ENCODE measurements at places on chromosomes 2 and 18.

- DNase-seq: no peak
Observed at GRCh38 chr2:71129902-71130151, 202 bp downstream of the MCEE start.

GRCh38 chr18:463827-464541, 36.5 kb downstream of the COLEC12 start:
- no peak for DNase-seq

DNA sequence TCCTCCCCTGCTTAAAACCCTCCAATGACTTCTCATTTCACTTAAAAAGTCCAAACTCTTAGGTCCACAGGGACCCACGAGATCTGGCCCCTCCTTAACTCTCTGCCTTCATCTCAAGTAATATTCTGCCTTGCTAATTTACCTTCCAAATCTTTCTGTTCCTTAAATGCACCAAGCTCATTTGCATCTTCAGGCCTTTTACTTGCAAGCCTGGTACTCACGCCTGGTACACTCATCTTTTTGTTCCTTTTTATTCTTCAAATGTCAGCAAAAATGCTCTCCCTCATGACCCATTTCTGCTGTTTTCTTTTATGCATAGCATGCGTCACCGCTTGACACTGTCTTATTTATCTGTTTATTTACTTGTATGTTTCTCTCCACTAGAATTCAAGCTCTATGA, 2.7 kb upstream of the WIPF1 start:
- DNase-seq: no peak

DNA sequence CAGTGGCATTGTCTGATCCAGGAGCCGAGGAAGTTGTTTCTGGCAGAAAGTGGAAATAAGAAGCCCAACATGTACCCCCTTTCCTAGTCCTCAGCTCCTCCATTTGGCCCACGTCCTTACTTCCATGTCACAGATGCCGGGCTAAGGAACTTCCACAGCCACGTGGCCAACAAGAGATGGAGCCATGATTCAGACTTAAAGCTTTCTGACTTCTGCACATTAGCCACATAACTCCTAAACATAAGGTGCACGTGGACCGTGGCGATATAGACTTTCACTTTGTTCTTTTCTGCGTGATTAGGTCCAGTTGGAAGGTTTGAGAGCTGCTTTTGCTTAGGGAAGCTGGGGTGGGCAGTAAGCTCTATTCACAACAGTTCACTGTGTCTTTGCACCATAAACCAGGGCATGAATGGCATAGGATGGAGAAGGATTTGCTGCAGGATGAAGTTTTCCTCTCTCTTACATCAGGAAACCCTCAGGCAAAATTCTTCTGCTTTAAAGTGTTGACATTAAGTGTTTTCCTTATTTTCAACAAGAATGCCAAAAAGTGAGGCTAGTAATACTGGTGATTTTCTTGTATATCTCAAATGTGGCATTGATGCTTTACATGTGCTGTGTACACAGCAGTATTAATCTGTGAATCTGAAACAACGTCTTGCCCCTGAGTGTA, 61.2 kb upstream of the RBM44 start:
- DNase-seq: no peak

GRCh38 chr2:112087346-112088020, 32.4 kb downstream of the TMEM87B start:
- DNase-seq: no peak

DNA sequence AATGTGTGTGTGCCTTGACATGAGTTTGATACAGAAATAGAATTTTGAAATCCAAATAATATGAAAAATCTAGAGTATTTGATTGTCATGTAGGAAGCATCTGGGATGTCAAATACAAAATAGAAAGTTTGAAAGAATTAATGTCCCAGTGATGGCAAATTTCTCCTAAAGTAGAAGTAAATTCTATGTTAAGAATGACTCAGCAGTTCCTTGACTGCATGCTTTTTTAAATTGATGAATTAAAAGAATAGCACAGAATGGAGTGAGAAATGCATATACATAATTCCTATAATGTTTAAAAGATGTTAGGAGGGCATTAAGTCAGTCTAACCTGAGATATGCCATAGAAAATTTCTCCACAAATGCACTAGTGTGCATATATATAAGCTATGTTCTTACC, 357.5 kb downstream of the TMEM182 start:
- DNase-seq: no peak

- DNase-seq: no peak
Observed at GRCh38 chr2:217064234-217065011, 204.6 kb upstream of the TNP1 start.

DNA sequence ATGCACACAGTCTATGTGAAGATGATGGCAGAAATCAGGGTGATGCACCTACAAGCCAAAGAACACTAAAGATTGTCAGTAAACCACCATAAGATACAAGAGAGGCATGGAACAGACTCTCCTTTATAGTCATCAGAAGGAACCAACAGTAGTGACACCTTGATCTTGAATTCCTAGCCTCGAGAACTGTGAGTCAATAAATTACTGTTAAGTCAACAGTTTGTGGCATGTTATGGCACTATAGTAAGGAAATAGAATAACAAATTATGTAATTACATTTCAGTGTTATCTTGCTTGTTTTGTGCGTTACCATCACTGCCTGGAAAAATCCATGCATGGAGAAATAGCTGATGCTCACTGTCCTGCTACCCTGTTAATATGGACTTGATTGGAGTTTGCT, 110.2 kb upstream of the LRP1B start:
- DNase-seq: no peak

GRCh38 chr2:40680547-40680946, 228.7 kb upstream of the SLC8A1 start:
- DNase-seq: no peak

GRCh38 chr2:203790134-203790852, 77.3 kb upstream of the CTLA4 start:
- DNase-seq: no peak

- no peak for DNase-seq
Observed at GRCh38 chr2:237217995-237218616, 132.4 kb downstream of the COPS8 start.

DNA sequence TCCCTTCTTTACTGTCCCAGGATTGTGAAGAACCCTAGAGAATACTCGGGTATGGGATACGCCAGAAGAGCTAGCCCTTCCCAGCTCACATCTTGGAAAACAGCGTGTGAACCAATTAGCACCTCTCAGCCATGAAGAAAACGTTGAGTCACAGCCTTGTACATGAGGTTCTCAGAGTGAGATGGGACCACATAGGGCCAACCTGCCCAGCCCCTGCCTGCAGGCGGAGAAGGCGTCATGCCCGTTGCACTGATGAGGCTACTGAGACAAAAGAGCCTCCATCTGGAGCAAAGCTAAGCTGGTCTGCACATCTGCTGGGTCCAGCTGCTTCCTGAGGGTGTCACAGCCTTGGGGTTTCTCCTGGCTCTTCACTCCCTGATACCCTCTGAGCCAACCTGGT, 92.2 kb downstream of the LBH start:
- DNase-seq: no peak

DNA sequence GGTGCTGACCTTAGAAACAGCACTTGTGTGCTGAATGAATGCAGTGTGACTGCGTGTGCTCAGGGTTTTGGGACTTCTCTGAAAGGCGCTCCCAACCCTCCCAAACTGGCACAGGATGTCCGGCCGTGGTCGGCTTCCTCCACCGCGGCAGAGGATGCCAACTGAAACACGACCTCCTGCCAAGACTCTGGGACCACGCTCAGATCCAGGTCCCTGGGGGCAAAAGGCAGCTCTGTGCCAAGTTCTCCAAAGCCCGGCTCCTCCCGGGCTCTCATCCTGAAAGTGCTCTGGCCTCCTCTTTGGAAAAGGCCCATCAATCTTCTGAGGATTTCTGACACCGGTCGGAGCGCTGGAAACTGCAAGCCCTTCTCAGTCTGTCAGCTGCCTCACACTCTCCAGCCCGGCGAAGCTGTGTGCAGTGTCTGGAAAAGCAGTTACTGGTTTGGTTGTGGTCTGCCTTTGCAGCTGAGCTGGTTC, 32.3 kb upstream of the ZBTB7C start:
- DNase-seq: no peak

GRCh38 chr2:227813562-227814353, at the start of gene CCL20:
CCL20 (plus strand) TSS chr2:227813842; CDS start chr2:227813912, 70 bp downstream.
- DNase-seq: no peak

DNA sequence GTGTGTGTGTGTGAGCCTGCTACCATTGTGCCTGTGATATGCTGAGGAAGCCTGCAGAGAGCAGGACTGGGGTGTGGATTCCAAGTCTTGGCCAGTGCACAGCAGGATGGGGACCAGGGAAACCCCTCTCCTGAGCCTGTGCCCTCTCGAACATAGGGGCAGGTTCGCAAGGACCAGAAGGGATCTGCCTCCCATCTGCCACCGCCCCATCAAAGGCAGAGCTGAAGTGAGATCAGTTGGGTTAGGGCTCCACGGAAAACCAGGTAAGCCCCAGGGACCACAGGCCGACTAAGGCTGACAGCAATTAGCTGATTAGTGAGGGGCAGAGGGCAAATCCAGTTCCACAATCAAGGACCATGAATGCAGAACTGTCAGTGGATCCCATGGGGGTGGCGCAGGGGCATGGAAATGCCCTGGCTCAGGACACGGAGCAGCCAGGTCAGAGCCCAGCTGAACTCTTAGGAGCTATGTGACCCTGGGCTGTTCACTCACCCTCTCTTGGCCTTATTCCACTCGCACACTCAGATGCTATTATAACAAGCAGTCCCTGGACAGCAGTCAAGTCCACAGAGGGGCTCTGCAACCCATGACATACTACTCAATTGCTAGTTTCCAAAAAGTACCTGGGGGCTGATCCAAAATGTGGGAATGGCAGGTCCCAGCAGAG, 84.2 kb upstream of the ID2 start:
- DNase-seq: no peak

DNA sequence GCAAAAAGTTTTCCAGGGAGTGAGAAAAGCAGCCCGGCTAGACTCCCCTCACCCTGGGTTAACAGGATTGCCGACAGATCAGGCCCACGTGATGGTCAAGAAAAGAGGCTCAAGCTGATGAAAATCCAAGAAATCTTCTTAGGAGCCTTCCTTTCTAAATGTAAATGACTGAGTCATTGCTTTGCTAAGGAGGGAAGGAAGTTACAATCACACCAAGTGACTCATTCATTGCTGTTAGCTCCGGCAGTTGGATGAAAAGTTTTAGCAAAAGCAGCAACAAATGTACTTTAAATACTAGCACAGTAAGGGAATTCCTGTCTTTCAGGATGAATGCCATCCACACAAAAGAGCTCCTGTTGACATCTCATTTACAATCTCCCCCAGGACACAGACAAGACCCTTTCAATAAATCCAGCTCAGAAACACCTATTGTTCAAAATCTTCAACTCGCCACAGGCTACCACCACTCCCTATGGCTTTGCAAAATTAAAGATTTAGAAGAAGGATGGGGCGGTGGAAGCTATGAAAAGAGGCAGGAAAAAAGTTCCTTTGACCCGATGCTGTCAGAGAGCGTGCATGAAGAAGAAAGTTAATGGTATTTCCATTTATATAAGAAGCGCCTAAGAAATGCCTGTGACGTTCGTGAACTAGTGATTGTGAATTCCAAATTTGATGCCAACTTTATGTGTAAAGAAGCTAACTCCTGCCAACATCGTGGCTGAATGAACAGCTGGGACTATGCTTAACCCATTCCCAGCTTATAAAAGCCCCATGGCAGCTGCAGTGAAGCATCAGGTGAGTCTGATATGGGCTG, 153.7 kb downstream of the TGIF1 start:
- DNase-seq: no peak

- no peak for DNase-seq
Observed at GRCh38 chr2:46495231-46496030, 16.1 kb downstream of the TMEM247 start.

GRCh38 chr18:1047406-1047805, 142.7 kb downstream of the ADCYAP1 start:
- DNase-seq: no peak

GRCh38 chr2:60641811-60642788, 88.6 kb upstream of the BCL11A start:
- DNase-seq: no peak

- no peak for DNase-seq
Observed at GRCh38 chr2:57962861-57963260, 83.7 kb upstream of the VRK2 start.

DNA sequence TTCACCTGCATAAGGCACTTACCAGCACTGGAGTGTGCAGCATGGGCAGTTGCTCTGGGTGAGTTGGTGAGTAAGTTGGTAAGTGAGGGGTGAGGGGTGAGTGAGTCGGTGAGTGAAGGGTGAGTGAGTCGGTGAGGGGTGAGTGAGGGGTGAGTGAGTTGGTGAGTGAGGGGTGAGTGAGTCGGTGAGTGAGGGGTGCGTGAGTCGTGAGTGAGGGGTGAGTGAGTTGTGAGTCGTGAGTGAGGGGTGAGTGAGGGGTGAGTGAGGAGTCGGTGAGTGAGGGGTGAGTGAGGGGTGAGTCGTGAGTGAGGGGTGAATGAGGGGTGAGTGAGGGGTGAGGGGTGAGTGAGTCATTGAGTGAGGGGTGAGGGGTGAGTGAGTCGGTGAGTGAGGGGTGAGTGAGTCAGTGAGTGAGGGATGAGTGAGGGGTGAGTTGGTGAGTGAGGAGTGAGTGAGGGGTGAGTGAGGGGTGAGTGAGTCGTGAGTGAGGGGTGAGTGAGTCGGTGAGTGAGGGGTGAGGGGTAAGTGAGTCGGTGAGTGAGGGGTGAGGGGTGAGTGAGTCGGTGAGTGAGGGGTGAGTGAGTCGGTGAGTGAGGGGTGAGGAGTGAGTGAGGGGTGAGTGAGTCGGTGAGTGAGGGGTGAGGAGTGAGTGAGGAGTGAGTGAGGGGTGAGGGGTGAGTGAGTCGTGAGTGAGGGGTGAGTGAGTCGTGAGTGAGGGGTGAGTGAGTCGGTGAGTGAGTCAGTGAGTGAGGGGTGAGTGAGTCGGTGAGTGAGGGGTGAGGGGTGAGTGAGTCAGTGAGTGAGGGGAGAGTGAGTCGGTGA, 17.1 kb downstream of the THAP4 start:
- no peak for DNase-seq

DNA sequence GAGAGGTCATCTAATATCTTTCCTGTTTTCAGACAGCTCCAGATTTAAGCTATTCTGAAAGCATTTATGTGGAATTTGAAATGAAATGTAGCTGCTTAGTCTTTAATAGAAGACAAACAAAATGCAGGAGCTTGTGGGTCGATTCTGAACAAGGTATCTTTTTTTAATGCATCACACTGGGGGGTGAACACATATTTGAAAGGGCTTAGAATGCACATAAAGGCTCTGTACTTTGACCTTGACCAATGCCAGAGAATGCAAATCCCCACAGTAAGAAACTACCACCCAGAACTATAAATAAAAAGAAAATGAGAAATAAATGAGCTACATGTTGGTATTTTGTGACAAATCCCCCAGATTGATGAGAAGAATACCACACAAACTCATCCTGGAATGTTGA, 489.3 kb downstream of the PIK3C3 start:
- DNase-seq: no peak

GRCh38 chr2:122999258-122999657, 1025.8 kb upstream of the CNTNAP5 start:
- DNase-seq: no peak

GRCh38 chr2:64453770-64454385, at the start of gene LGALSL:
LGALSL (plus strand) TSS chr2:64454162; CDS start chr2:64454546, 384 bp downstream.
- DNase-seq: peak; percentile 77
